Activated CD8-positive, alpha-beta memory T cell treated with anti-CD3 and anti-CD28 coated beads for 48 hours (primary cell): ENCODE measurements at places on chromosomes 1 and 21.
A peak's percentile ranks its signal among the peaks of the same experiment; 100 is the strongest.

DNA sequence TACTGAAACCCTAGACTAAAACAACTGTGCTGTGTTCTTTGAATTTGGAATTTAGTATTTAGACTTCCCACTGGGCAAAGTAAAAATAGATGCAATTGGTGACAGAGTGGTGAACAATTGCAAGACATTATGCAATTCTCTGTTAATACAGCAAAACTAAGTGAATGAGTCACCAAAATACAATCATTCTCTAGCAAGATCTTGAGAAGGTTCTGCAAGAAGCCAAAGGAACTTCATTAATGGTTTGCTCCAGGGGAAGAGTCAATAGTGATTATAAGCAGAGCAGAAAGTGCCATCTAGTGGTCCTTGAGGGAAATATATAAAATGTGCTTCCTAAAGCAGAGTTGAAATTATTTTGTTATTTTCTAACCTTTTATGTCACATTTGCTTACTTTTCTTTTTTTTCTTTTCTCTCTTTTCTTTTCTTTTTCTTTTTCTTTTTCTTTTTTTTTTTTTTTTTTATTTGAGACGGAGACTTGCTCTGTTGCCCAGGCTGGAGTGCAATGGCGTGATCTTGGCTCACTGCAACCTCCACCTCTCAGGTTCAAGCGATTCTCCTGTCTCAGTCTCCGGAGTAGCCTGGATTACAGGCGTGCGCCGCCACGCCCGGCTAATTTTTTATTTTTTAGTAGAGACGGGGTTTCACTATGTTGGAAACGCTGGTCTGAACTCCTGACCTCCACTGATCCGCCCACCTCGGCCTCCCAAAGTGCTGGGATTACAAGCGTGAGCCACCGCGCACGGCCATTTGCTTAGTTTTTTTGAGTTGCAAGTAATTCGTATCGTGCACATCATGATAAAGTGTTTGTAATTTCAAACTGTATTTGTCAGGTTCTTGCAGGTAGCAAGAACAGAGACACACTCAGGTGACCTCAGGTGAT is 99.2 kb downstream of the CTH start:
- DNase-seq, result no peak

DNA sequence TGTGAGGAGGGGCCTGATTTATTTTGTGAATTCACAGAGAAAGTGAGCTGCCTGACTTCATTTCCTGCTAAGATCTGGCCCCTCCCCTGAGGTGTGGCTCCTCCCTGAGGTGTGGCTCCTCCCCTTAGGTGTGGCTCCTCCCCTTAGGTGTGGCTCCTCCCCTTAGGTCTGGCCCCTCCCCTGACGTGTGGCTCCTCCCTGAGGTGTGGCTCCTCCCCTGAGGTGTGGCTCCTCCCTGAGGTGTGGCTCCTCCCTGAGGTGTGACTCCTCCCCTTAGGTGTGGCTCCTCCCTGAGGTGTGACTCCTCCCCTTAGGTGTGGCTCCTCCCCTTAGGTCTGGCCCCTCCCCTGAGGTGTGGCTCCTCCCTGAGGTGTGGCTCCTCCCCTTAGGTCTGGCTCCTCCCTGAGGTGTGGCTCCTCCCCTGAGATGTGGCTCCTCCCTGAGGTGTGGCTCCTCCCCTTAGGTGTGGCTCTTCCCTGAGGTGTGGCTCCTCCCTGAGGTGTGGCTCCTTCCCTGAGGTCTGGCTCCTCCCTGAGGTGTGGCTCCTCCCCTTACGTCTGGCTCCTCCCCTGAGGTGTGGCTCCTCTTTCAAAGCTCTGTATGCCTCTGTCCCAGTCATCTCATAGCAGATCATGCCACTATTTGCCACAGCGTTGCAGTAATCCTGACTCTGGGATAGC is 26.9 kb upstream of the LRRC3 start:
- peak; percentile 48 for DNase-seq

DNA sequence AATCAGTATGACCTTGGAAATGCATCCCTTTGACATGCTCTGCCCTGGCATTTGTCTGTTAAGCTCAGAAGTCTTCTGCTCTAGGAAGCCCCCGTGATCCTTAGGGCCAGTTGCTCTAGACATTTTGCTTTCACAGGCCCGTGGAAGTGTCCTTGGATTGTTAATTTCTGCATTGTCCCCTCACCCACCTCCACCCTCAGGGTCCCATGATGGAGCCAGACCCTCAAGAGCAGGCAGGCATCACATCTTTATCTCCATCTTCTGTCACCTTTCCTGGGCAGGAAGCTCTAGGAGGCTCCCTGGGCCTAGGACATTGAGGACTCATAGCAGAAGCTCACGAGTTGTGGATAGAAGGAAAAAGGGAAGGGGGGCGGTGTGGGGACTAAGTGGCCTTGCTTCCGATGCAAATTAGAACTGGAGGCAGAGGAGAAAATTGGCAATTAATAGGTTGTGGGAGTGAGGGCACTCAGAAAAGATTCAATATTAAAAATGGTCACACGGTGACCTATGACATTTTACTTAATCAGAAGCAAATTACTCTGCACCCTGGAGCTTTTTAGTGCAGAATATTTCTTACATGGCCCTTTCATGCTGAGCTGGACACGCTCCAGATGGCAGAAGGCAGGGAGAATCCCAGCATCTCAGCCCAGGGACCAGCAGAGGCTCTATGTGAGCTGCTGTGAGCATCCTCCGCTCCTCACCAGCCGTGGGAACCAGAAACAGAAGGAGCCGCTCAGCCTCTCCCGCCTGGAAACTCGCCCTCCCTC is 185.0 kb downstream of the MATN1 start:
- no peak for DNase-seq

DNA sequence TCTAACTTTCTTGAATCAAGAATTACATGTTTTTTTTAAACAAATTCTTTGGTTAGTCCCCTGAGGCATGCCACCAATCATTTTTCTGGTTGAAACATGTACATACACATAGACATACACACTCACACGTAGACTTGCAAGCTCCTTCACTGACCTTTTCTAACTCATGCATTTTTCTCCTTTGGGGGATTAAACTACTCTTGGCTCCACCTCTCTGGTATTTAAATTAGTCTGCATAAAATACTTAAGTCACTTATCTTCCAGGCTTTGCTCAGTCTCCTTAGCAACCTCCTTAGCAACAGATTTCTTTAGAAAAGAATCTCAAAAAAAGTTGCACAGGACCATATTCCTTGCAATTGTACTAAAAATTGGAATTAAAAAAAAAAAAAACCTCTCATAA is 440.9 kb upstream of the LRRC7 start:
- DNase-seq, result no peak

DNA sequence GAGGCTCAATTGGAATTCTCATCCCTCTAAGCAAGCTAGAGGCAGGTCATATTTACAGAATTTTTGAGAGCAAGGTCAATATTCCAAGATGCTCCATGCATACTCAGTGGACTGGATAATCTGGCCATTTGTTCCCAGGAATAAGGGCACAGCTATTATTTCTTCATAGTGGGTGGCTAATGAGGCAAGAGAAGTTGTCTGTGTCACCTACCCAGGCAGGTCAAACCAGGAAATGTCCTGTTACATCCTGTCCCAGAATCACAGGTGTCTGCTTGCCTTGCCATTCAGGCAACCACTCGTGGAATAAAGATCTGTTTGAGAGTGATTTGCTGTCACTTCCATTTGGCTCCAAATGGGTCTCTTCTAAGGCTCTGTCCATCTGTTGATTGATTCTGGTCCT is 85.2 kb upstream of the ZP4 start:
- DNase-seq, result no peak

DNA sequence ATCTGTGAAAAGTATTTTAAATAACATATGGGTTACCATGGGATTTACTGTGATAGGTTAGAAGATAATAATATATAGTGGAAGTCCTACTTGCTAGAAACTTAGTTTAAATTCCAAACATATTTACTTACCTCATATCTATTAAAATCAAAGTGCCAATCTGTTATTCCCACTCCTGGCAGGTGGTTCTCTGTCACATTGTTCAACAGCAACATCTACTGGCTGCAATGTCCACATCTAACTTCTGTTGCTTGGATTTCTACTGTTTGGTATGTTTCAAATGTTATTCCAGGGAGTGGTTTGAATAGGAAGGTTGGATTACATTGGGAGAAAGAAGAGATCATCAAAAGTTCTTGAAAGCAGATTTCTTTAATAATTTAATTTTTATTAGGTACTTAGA is 122.5 kb upstream of the NCAM2 start:
- no peak for DNase-seq

DNA sequence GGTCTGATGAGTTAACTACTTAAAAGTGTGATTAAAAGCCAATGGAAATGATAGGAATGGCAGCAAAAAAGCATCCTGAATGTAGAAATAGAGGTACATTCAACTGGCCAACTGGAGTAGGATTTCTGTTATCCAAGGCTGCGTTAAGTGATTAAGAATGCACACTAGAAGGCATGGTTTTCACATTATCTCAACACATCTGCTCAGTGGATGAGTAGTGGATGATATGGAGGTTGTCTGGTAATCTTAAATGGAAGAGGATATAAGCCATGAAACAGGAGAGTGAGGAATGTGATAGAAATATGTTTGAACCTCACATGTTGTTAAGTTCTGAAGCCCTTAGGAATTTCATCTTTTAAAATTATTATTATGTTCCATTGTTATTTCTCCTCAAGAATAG is 839.9 kb downstream of the USP25 start:
- DNase-seq, result no peak

DNA sequence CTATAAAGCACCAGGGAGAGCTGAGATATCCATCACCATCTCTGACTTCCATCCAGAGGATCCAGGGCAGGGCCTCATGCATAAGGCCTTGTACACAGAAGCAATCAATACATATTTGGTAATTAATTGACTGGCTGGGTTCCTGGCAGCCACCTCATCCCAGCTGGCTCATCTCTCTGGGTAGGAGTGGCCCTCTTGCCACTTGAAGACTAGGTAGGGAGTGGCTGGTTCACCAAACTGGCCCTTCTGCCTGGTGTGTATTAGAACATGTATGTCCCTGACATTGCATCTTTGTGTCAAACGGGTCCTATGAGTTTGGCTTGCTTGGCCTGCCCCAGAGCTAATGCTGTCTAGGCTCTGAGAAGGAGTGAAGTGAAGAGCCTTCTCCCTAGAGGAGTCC is 11.8 kb downstream of the NUAK2 start:
- DNase-seq, result no peak

- no peak for DNase-seq
These were observed 38.8 kb downstream of the ST6GALNAC5 start for GRCh38 chr1:76905876-76906595.

- DNase-seq, result no peak
These were observed 115.5 kb downstream of the NMNAT2 start for GRCh38 chr1:183302452-183303322.

- DNase-seq, result no peak
These were observed 365.9 kb downstream of the TGFB2 start for GRCh38 chr1:218711001-218711400.

DNA sequence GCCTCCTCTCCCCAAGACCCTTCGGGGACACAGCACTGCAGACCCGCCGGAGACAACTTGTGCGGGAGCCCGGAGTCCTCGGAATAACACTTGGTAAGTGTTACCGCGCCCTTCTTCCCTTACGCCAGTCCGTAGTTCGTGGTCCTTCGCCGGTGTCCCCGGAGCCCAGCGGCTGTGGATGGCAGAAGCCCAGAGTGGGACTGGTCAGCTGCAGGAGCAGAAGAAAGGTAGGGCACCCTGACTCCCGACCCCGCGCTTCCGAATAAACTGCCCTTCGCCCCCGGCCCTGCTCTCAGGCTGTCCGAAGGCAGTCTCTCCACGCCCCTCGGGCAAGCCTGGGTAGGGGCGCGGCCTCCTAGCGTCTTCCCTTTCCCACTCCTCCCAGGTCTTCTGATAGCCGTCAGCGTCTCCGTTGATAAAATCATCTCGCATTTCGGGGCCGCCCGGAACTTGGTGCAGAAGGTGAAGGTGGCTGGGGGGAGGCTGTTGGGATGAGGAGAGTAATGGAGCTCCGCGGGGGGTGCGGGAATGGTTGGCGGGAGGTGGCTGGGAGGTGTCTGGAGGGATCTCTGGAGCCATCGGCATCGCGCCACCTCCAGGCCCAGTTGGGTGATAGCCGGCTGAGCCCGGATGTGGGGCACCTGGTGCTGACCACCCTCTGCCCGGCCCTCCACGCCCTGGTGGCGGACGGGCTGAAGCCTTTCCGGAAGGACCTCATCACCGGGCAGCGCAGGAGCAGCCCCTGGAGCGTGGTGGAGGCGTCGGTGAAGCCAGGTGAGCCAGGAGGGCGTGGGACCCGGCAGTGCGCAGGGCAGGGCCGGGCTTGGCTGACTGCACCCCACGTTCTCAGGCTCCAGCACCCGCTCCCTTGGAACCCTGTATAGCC is 4.3 kb downstream of the RUSC1 start:
- DNase-seq, result no peak

GRCh38 chr1:22641906-22642636 is 1.4 kb upstream of the C1QC start:
- peak; percentile 43 for DNase-seq

DNA sequence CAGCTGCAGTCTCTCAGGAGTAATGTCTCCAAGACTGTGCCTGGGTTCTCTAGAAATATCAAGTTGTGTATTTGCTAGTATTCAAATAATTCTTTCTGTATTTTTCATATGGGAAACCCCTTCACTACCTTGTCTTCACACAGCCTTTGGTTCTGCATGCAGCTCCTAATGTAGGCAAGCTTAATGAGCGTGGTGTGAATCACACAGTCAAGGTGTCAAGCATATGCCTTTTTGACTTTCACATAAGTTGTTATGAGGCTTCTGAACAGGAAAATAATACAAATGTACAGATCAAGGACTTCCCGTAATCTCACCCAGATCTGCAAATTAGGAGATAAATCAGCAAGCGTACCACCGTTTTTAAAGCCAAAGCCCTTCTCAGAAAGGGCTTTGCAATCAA is at the start of gene FCRL3:
FCRL3 (minus strand) TSS at position 38 of the 400 bp plus-strand sequence. CDS start 280 bp downstream, outside the sequence.
- DNase-seq, result no peak

- no peak for DNase-seq
These were observed 10.4 kb downstream of the DLGAP3 start for GRCh38 chr1:34918977-34919561.

- DNase-seq, result no peak
These were observed 13.4 kb downstream of the SNAP47 start for GRCh38 chr1:227748496-227749182.

- DNase-seq, result no peak
These were observed 66.1 kb downstream of the TMEM53 start for GRCh38 chr1:44608141-44608540.

DNA sequence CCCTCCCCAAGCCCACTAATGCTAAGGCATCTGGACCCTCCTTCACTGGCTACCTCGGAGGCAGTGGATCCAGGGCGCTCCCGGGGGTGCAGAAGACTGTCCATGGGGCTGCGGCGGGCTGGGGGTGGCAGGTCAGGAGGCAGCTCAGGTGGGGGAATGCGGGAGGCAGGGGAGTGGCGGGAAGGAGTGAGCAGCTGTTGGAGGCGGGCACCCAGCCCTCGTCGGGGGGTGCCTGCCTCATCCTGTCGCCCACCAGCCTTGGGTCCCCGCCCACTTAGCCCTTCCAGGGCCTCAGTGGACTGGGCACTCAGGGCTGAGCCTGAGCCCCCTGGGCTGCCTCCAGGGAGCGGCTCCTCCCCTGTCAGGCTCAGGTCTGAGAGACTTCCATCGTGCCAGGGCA is 10.7 kb upstream of the GATAD2B start:
- DNase-seq, result no peak

GRCh38 chr1:170247751-170248521 is 102.2 kb downstream of the NTMT2 start:
- DNase-seq, result no peak

GRCh38 chr1:37605061-37605650 is 9.4 kb upstream of the GNL2 start:
- DNase-seq, result no peak
